CD8-positive, alpha-beta T cell (primary cell): ENCODE measurements at places on chromosomes 6 and 20.

DNA sequence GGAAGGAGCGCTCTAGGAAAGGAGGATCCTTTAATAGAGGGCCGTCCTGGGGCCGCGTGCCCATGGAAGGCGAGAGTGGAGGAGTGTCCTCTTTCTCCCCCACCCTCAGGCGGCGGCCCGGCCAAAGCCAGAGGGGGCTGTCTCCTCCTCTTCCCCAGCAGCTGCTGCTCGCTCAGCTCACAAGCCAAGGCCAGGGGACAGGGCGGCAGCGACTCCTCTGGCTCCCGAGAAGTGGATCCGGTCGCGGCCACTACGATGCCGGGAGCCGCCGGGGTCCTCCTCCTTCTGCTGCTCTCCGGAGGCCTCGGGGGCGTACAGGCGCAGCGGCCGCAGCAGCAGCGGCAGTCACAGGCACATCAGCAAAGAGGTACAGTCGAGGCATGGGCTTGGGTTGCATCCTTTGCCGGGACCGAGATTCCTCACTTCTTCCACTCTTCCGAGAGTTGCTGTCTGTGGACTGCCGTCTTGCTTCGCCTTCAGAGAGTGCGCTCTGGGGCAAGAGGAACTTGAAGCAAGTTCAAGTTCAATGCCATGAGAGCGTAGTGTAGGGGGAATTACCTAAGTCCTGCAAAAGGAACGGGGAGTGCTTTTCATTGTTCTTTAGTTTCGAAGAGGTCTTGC, at the start of gene LAMA2:
Gene LAMA2 (plus strand): TSS at position 148 of the 621 bp plus-strand sequence. CDS start 108 bp downstream, at position 256.
- DNase-seq: no peak

GRCh38 chr20:13102237-13102636, 93.5 kb downstream of the SPTLC3 start:
- DNase-seq: no peak

DNA sequence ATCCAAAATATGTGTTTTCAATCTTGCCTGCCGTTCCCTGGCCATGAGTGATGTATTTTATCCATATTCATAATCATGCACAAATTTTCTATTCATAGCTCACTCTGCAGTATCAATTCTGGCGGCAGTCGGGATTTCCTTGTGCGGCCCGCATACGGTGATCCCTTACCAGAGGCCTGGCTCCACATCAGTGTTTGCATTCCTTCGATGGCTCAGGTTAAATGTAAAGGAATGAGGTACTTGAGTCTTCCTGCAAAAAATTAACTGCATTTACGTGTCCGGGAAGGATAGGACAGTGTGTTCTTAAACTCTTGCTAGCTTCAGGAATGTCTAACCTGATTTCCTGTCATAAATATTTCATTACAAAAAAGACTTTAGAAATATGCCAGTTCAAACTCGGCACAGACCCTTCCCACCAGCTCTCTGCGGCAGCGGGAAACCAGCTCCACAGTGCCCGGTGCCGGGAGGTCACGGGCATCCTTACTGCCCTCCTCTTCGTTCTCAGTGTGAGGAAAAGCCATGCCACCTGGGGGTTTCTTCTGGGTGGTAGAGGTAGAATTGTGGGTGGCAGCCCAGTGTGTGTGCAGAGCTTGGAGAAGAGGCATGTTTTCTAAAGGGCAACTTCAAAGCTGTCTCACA, 154.5 kb downstream of the MOXD1 start:
- no peak for DNase-seq

DNA sequence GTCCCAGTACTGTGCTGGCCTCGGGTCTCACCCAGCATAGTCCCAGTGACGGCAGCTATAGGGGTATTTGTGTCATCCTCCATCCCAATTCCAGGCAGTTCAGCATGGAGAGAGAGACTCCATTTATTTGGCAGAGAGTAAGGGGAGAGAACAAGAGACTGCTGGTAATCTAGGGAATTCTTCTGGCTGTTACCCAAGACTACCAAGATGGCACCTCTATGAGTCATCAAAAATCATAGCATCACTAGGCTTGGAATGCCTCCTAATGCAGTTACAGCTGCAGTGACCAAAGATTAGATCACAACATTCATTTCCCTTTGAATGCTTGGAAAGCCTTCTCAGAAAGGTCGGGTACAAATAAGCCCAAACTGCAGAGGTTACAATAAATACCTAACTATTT, 660.4 kb upstream of the FLRT3 start:
- DNase-seq: no peak

- DNase-seq: no peak
Observed at GRCh38 chr6:27582928-27583725, 110.2 kb upstream of the ZNF184 start.

DNA sequence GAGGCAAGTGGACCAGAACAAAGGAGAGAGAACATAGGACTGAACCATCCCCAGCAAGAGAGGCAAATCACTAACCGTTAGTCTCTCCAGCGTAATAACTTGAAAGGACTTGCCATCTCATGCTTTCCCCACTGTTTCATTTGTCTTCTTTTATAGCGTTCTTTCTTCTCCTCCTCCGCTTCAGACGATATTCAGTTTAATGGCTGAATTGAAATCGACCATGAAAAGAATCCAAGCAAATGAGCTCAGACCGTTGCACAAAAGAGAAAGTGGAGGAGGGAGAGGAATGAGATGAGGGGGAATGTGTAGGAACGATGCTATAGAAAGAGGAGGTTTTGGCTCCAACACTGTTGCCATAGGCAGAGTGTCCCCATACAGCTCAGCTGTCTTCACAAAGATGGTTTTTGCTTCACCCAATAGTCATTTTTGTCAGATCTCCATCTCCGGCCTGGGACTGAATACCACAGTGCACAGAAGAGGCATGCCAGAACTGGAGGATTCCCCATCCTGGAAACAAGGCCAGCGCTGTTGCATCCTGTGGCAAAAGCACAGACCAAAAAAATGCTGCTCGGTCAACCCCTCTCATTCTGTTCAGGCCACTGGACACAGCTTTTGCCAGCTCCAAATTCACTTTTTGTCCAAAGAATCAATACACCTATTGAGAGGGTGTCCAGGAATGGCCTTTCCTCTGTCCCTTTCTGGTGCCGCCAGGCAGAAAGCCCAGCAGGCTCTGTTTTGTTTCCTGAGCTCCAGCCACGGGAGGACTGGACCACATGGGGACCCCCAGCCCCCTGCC, 176.1 kb downstream of the ID4 start:
- no peak for DNase-seq
